Smooth muscle cell of trachea (primary cell): ENCODE measurements at places on chromosomes 16 and 17. TPM values are rescaled to one million over a fixed set of nuclear protein-coding genes. Genes with fewer than 3 reads are reported as not detected.

The KCNG4 gene
- total RNA-seq, result not detected in 2 replicates

The CSH1 gene
- not detected in 2 replicates for total RNA-seq

The RNF213 gene
- 148 and 238 TPM in 2 replicates for total RNA-seq

The ANKRD13B gene
- total RNA-seq, result 7.0 and 19.5 TPM in 2 replicates

The MYL11 gene
- total RNA-seq, result not detected in 2 replicates
